ENCODE measurements at places on chromosomes 1 and 21.
A peak's percentile ranks its signal among the peaks of the same experiment; 100 is the strongest.

- DNase-seq, result peak; percentile 23
These were observed 1.1 kb downstream of the MIA3 start for GRCh38 chr1:222618880-222619596.

GRCh38 chr1:11418056-11418455 is 60.9 kb upstream of the DISP3 start:
- no peak for DNase-seq

- no peak for DNase-seq
These were observed 13.2 kb upstream of the CDC7 start for GRCh38 chr1:91487469-91487868.

DNA sequence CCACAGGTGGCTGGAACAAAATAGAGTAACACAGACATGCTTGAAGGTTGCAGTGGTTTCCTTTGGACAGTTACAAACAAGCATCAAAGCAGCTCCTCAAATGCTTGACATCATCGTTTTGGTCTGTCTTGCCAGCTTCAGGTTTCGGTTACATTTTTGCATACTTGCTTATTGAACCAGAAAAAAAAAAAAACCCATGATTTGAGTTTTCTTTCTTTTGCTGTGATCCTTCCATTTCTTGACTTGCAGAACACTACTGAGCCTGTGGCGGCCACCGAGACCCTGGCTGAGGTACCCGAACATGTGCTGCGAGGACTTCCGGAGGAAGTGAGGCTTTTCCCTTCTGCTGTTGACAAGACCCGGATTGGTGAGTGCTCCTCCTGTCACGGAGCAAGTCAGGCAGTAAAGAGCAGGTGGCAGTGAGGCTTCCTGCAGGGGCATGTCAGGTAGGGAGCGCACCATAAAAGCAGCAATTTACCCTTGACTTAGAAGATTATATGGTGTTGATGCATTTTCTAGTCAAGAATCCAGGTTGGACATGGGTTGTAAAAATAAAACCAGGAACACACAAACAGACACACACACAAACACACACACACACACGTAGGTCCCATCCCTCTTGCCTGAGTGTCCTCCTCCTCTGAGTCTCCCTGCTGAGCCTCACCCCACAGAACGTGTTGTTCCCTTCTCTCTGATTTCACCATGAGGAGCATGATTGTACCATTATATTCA is 30.9 kb downstream of the PRDM2 start:
- peak; percentile 31 for DNase-seq

- peak; percentile 41 for DNase-seq
These were observed 48.0 kb upstream of the WDR26 start for GRCh38 chr1:224482619-224483018.

- no peak for DNase-seq
These were observed 13.4 kb upstream of the PEF1 start for GRCh38 chr1:31657972-31658510.

GRCh38 chr1:183993132-183993531 is 44.4 kb downstream of the COLGALT2 start:
- DNase-seq, result no peak

GRCh38 chr1:246891105-246891504 is 40.6 kb downstream of the AHCTF1 start:
- DNase-seq, result no peak

GRCh38 chr1:160367934-160368923 is 1.4 kb downstream of the NHLH1 start:
- DNase-seq, result peak; percentile 60

DNA sequence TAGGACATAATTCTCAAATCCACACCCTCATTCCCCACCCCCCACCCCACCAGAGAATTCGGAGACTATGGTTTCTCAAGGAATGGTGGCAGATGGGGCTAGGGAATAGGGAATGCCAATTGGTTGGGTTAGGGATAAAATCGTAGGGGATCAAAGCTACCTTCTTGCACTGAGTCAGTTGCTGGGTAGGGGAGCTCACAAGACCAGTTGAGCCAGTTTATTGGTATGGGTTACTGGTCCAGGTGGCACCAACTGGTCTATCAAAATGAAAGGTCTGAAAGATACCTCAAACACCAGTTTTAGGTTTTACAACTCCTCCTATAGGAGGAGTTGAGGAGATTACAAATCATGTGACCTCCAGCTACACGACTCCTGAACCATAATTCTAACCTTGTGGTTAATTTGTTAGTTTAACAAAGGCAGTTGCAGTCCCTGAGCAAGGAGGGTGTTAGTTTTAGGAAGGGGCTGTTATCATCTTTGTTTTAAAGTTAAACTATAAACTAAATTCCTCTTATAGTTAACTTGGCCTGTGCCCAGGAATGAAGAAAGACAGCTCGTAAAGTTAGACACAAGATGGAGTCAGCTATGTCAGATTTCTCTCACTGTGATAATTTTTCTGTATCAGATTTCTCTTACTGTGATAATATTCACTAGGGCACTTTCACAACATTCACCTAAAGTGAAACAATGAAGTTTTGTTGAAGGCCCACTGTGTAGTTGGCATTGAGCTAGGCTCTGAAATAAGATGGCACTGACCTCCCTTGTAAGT is 2.5 kb downstream of the SHISAL2A start:
- DNase-seq, result no peak

DNA sequence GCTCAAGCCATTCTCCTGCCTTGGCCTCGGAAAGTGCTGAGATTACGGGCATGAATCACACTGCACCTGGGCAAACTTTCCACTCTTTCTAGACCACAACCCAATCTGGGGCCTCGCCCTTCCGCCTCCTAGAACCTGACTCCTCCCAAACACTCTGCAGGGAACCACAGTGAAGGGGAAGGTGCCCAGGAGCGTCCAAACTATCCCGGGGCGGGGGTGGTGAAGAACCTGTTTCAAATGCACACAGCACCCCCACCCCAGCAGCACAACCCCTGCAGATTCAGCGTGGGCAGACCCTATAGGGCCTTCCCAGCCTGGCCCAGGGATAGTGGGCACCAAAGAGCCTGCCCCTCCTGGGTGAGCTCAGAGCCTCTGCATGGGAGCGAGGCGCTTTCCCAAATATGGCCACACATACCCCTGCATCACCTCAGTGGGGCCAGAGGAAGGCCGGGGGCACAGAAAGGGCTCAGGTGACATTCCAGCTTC is 86.9 kb downstream of the STUM start:
- DNase-seq, result no peak

GRCh38 chr1:21383785-21384401 is 56.0 kb upstream of the NBPF3 start:
- DNase-seq, result no peak

GRCh38 chr1:204974327-204974726 is 68.7 kb upstream of the CNTN2 start:
- DNase-seq, result no peak
